HFFc6 (cell line): ENCODE measurements at places on chromosomes 12 and 14. TPM values are rescaled to one million over a fixed set of nuclear protein-coding genes. Genes with fewer than 3 reads are reported as not detected.

ZNF891 gene
- 0.59 to 0.70 TPM (median 0.63 TPM) in 3 replicates for total RNA-seq

HSPA2 gene
- total RNA-seq, result 5.3 to 9.6 TPM (median 7.2 TPM) in 3 replicates

CD163L1 gene
- 5.7 to 7.6 TPM (median 6.0 TPM) in 3 replicates for total RNA-seq

BICDL1 gene
- total RNA-seq, result not detected in 3 replicates

ATG101 gene
- total RNA-seq, result 65.1 to 72.6 TPM (median 68.7 TPM) in 3 replicates

CCDC88C gene
- 0.50 TPM in 1 of 3 replicates, not detected in the others for total RNA-seq

IQSEC3 gene
- not detected in 3 replicates for total RNA-seq

SLC35F4 gene
- not detected in 3 replicates for total RNA-seq
